Hematopoietic multipotent progenitor cell treated with erythropoietin and hydrocortisone succinate and interleukin-3 and kit ligand, for 4 days (in vitro differentiated cells): ENCODE measurements at places on chromosomes 3 and 15.

GRCh38 chr3:32405155-32405554 lies 13.5 kb downstream of the CMTM7 start:
- no peak for DNase-seq

DNA sequence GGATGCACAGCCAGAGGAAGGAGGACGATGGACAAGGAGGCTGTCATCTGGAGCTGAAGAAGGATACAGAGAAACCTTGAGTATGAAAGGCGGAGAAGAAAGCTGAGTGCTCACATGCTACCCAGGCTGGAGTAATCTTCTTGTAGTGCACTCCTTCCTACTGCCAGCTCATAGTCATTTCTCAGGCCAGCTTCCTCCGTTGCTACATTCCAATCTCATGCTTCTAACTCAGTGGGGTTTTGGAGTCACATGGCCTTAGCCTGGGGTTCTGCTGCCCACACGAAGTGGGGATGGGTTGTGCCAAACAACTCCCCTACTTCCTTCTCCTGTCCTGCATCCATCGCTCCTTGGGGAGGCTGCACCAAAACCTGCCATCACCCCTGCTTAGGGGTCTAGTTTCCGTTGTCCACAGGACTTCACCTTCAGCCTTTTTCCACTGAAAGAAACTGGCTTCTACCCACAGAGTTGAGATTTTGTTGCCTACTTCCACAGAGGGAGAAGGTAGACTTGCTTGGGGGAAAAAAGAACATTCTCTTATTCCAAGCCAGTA lies 239.9 kb downstream of the EPHB1 start:
- no peak for DNase-seq

DNA sequence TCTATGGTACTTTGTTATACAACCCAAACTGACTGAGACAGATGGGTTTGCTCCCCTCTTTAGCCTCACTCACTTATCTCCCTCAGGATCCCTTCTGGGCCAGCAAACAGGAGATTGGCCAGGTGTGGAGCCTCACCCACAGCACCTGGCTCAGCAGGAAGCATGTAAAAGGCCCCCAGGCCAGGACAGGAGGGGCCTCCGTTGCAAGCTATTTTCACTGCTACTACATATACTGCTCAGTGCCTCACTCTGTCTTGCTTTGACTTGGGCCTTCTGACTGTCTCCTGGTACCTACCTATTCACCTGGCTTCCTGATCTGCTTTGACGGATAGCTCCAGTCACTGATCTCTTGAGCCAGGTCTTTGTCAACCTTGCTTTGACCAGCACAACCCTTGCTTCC lies 20.4 kb upstream of the TPM1 start:
- DNase-seq, result no peak

DNA sequence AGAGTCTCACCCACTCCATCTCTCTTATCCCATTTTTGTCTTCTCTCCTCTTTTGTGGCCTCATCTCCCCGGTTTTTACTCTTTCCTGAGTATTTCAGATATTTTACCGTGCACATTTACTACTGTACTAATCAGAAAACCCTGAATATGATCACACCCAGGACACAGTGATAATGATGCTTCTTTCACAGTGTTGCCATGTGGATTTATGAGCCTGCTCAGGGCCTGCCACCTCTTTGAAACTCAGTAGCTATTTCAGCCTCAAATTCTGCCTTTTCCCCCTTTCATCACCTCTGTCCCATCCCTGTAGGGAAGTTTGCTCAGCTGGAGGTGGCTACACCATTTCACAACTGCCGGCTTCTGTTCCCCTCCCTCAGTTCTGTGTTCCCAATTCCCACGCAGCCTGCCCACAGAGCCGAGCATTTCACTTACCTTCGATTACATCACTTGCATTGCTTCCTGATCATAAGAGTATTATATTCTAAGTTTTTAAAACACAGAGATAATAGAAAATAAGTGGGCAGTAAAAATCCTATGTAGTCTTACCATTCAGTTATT lies 33.2 kb downstream of the ARNT2 start:
- no peak for DNase-seq

DNA sequence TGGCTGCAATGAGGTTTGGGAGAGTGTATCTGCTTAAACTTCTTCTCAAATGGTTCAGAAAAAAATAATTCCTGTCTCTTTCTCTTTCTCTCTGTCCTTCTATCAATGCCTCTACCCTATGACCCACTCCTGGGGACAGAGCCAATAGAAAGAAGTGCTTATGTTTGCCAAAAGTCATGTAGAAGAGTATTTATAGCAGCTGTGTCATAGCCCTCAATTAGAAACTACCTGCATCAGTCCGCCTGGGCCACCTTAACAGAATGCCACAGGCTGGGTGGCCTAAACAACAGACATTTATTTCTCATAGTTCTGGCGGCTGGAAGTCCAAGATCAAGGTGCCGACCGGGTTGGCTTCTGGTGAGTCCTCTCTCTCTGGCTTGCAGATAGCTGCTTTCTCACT lies 92.5 kb downstream of the HMG20A start:
- no peak for DNase-seq

- no peak for DNase-seq
These were observed 246.1 kb downstream of the ZIC1 start for GRCh38 chr3:147655236-147655635.

GRCh38 chr15:71629781-71630474 lies 180.4 kb upstream of the NR2E3 start:
- no peak for DNase-seq

GRCh38 chr3:196611761-196612483 lies 27.6 kb upstream of the NRROS start:
- peak; percentile 91 for DNase-seq

GRCh38 chr15:28986726-28987125 lies 101.0 kb downstream of the APBA2 start:
- DNase-seq, result no peak

GRCh38 chr3:150388498-150389418 lies 19.3 kb upstream of the TSC22D2 start:
- DNase-seq, result no peak

DNA sequence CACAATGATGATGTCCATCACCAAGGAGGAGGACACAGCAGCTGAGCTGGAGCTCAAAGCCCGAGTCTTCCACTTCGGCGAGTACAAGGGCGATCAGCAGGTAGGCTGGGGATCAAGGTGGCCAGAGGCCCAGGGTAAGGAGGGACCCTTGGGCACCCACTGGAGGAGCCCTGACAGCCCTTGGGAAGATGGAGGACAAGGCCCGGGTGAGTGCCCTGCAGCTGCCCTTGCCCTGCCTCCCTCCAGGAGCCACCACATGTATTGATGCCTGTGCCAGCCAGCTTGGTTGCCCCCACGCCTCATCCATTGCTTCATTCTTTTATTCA lies 38.4 kb downstream of the CFAP100 start:
- DNase-seq, result no peak

- DNase-seq, result no peak
These were observed 93.4 kb downstream of the CHCHD4 start for GRCh38 chr3:14031271-14031670.

- no peak for DNase-seq
These were observed 19.6 kb downstream of the ZIC1 start for GRCh38 chr3:147428754-147429153.
